AML-193 (cell line): ENCODE measurements at places on chromosomes 1 and 21.

- DNase-seq: peak; percentile 45
Observed at GRCh38 chr21:22575165-22575584, 1577.0 kb downstream of the NCAM2 start.

- DNase-seq: no peak
Observed at GRCh38 chr1:227374846-227375245, 56.6 kb upstream of the CDC42BPA start.

GRCh38 chr1:65564493-65564892 lies 144.0 kb downstream of the LEPR start:
- DNase-seq: no peak

DNA sequence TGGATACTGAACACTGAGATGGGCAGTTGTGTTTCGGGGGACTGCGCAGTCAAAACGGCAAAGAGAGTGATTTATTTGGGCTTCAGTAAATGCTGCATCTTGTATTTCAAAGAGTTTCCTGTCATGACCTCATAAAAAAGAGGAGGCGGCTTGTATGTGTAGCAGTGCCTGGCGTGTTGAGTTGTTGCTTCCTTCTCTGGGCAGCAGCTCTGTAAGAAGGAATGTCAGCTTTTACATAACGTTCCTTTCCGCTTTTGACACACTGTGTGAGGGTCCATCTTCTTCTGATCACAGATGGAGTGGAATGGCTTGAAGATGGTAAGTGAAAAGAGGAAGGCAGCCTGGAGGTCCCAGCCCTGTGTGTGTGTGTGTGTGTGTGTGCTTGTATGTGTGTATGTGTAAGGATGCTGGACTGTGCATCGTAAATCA lies 941 bp downstream of the ELAVL4 start:
- DNase-seq: no peak

GRCh38 chr1:58989845-58990244 lies 206.0 kb upstream of the JUN start:
- no peak for DNase-seq

- peak; percentile 86 for DNase-seq
Observed at GRCh38 chr1:151311589-151312331, 15.5 kb downstream of the PI4KB start.

DNA sequence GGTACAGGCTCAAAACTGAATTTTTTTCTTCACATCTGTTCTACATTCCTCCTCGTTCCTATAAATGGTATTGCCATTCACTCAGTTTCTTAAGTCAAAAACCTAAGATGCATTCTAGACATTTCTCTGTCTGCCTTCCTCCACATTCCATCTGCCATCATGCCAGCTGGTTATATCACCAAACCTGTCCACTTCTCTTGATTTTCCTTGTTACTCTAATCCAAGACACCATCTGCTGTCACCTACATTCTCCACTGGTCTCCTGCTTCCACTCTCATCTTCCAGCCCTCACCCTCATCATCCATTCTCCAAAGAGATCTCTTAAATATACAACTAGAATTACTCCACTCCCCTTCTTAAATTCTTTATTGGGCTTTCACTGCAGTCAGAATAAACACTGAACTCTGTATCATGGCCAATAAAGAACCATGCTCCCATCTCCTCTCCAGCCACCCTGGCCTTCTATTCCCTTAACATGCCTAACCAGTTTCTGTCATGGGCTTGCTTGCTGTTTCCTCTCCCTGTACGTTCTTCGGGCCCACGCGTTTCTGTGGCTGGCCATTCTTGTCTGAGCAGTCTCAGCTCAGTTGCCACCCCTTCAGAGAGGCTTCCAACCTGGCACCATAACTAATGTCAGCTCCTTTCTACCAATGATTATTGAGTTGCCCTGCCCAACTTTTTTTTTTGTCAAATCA lies 278.3 kb downstream of the ST6GALNAC3 start:
- DNase-seq: no peak

- DNase-seq: no peak
Observed at GRCh38 chr1:23558872-23559135, 497 bp downstream of the ID3 start.

DNA sequence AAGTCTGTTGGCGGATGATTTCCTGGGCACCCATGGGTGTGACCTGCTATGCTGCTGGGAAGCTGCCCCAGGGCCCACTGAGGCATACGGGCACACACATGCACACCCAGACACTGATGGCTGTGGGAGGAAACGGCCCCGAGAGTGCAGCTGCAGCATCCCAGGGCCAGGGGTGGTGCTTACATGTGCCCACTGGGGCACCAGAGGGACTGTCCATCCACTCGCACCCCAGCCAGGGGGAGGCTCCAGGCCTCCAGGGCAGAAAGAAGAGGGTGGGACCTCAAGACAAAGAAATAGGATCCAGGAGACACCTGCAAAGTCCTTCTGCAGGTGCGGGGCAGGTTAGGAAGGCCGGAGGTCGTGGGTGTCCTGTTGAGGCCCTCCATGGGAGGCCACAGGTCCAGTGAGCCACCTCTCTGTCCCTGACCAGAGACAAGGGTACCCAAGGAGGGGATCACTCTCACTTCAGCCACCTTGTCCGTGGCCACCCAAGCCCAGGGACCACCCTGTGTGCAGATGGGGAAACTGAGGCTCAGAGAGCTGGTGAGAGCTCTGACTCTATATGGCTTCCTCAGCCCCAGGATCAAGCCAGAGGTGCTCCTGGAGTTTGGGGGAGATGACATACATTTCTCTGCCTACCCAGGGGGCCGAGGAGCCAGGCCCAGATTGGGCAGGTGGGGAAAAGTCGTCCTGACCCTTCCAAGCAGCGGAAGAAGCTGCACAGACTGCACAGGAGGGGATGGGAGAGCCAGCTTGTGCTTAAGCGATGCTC lies 57.1 kb downstream of the WNT9A start:
- no peak for DNase-seq
